Inflammatory macrophage (primary cell): ENCODE measurements at places on chromosomes 13 and 19.
A peak's percentile ranks its signal among the peaks of the same experiment; 100 is the strongest.

GRCh38 chr19:8610041-8610935 lies at the start of gene ADAMTS10:
TSS of gene ADAMTS10 (minus strand) at chr19:8610715. CDS start at chr19:8605710, 5,005 bp downstream.
- DNase-seq: no peak

DNA sequence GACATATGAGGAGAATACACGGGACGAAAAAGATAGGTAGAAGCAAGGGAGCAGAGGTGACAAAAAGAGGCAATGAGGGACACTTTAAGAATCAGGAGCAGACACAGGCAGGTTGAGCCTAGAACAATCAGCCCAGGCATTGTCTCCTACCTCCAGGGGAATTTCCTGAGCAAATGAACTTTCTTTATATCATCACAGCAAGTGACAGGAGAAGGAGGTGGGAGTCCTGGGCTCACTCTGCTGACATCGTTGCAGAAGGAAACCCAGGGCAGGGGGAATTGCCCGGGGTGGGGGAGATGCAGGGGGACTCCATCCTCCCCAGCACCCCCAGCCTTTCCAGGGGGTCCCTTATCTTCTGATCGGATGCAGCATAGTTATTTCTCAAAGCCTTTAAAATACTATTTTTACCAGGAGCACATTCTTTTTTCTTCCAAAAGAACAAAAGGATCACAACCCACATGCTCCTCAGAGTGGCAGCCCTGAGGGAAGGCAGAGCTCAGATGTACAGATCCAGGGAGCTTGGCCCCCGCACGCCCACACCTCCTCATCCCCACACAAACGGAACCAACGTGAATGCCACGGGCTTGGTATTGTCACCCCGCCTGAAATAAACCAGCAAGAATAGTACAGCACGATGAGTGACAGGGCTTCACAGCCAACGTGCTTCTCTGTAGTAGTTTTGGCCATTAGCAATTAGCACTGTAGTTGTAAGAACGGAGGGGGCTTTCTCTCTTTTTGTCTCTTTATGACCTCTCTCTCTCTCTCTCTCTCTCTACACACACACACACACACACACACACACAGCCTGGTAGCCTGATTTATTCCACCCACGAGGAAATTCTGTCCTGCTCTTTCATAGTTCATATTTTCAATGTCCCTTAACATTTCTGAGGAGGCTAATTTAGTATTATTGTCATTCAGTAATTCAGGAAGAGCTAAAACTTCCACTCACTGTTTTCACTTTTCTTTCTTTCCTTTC lies 169.5 kb upstream of the UBL3 start:
- DNase-seq: no peak

DNA sequence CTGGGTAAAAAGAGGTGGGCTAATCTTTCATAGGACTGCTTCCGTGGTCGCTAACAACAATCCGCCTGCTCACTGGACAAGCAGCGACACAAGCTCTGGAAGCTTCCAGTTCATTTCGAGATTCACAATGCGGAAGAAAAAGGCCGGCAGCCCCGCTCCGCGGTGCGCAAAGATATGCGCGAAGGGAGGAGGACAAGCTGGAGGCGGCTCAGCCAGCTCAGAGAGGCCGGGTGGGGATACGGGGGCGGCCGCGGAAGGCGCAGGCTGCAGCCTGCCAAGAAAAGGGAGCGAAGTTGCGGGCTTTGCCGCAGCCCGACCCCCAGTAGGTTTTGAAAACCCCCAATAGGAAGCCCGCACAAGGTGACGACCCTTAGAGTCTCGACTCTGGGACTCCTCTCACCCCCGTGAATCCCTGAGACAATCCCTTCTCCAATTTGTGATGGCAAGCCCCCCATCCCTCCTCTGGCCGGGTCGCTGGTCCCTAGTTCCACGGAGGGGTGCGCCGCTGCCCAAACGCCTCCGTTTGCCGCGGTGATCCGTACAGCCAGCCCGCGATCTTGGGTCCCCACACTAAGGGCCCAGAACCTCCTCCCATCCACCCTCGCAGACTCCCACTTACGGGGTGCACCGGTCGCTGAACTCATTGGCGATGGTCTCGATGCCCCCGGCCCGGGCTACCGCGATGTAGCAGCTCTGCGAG lies 697 bp downstream of the HSPH1 start:
- DNase-seq: peak; percentile 90

- DNase-seq: peak; percentile 66
Measured at GRCh38 chr19:46746281-46747057, at the start of gene STRN4. TSS of gene STRN4 (minus strand) at chr19:46746450. CDS start at chr19:46746430, 20 bp downstream.
